Activated CD4-positive, alpha-beta memory T cell treated with anti-CD3 and anti-CD28 coated beads, Interleukin-2, amount 10 ng/mL, durations not matched to agents 7 days and 5 days (primary cell): ENCODE measurements at places on chromosomes 1 and 21. TPM values are rescaled to one million over a fixed set of nuclear protein-coding genes. Genes with fewer than 3 reads are reported as not detected.
A peak's percentile ranks its signal among the peaks of the same experiment; 100 is the strongest.

DNA sequence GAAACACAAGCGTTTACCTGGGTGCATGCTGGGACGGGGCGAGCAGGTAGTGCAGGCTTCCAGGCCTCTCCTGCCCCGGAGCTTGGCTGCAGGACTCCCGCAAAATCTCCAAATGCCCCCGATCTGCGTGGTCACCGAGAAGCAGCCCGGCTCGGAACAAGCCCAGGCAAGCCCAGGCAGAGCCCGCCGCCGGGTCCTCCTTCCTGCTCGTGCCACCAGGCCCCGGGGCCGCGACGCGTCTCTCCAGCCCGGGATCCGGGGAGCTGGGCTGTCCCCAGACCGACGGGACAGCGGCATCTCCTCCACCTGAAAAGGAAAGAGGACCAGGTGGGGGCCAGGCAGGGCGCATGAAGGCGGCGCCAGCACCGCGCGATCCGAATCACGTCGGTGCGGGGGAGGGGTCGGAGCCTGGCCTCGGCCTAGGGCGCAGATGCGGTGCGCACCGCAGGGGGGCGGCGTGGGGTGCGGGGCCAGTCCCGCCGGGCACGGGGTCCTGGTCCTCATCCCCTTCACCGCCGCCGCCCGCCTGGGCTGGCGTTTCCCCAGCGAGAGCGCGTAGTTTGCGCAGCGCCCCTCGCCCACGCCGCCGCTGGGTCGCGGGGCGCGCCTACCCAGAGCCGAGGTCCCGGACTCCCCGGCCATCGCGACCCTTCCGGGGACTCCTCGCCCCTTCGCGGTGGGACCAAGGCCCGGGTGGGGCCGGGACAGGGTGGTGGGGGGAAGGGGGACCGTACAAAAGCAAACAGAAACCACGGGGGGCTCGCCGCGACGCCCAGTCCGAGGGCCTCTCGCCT is 52.4 kb upstream of the H6PD start:
- peak overlapping the region; percentile 81 for H3K4me3 ChIP-seq
- H3K36me3 ChIP-seq, result peaks cover 6% of the 10 kb centered on the region
- H3K4me1 ChIP-seq, result peaks cover 27% of the 10 kb centered on the region

GRCh38 chr1:32350785-32351398 is 11.4 kb downstream of the FAM229A start:
- peak overlapping the region; percentile 67 for H3K27ac ChIP-seq
- H3K36me3 ChIP-seq, result no peaks in the 10 kb centered on the region
- DNase-seq, result no peak

GRCh38 chr21:44967082-44968047 is 27.5 kb downstream of the SLX9 start:
- H3K36me3 ChIP-seq, result peaks cover 37% of the 10 kb centered on the region
- H3K4me1 ChIP-seq, result peaks cover 48% of the 10 kb centered on the region
- DNase-seq, result no peak
- H3K27ac ChIP-seq, result no peak overlapping the region

KCNA2 gene
- total RNA-seq, result 6.6 TPM

ERRFI1 gene
- 1.0 TPM for total RNA-seq

GRCh38 chr21:41630249-41630648 is 122.3 kb upstream of the TMPRSS2 start:
- peaks cover 12% of the 10 kb centered on the region for H3K27me3 ChIP-seq
- DNase-seq, result no peak
- H3K4me3 ChIP-seq, result no peak overlapping the region
- H3K27ac ChIP-seq, result no peak overlapping the region

AIRE gene
- total RNA-seq, result 0.58 TPM

PGLYRP3 gene
- total RNA-seq, result not detected

DNA sequence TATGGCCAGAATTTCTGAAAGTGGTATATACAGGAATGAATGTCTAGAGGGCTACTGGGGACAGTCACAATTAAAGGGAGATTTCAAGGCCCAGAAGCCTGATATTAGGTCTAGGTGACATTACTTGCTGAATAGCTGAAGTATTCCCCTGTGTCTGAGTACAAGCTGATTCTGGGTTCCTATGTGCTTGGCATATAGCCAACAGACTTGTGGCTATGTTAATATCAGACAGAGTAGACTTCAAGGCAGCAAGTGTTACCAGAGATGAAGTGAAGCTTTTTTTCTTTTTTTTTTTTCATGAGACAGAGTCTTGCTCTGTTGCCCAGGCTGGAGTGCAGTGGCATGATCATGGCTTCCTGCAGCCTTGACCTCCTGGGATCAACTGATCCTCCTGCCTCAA is 8.3 kb downstream of the TTC4 start:
- H3K27me3 ChIP-seq, result no peaks in the 10 kb centered on the region
- no peak overlapping the region for H3K27ac ChIP-seq
- DNase-seq, result no peak
- H3K36me3 ChIP-seq, result peaks cover 61% of the 10 kb centered on the region
- H3K4me1 ChIP-seq, result peaks cover 3% of the 10 kb centered on the region

GRCh38 chr21:17045214-17045853 is 467.5 kb upstream of the CXADR start:
- DNase-seq, result no peak
- H3K27ac ChIP-seq, result no peak overlapping the region
- no peak overlapping the region for H3K4me3 ChIP-seq
- no peaks in the 10 kb centered on the region for H3K4me1 ChIP-seq
- H3K36me3 ChIP-seq, result no peaks in the 10 kb centered on the region
- H3K27me3 ChIP-seq, result no peaks in the 10 kb centered on the region

MPZ gene
- total RNA-seq, result 8.1 TPM

DNA sequence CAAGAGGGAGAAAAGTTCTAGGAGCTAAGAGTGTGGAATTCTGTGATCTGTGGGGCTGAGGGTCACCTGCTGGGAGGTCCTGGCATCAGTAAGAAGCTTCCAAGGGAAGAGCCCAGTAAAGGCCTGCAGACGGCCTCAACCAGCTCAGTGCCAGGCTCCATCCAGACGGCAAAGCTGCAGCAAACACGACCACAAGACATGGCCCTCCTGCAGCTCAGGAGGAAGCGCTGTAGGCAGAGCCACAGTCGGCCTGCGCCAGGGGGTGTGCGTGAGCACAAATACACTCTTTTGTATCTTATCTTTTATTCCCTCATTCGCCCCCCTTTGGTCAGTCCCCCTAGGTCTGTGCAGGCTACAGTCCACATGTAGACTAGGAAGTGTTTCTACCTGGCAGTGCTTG is 13.4 kb downstream of the C1orf174 start:
- H3K27ac ChIP-seq, result no peak overlapping the region
- H3K36me3 ChIP-seq, result peaks cover 48% of the 10 kb centered on the region
- DNase-seq, result no peak
- no peak overlapping the region for H3K4me3 ChIP-seq
- peaks cover 29% of the 10 kb centered on the region for H3K4me1 ChIP-seq

- H3K27me3 ChIP-seq, result no peaks in the 10 kb centered on the region
- no peak overlapping the region for H3K4me3 ChIP-seq
- no peak overlapping the region for H3K27ac ChIP-seq
- peaks cover 7% of the 10 kb centered on the region for H3K36me3 ChIP-seq
- peaks cover 17% of the 10 kb centered on the region for H3K4me1 ChIP-seq
- DNase-seq, result no peak
Measured at GRCh38 chr1:179077396-179077795, 4.5 kb upstream of the TOR3A start.

DNA sequence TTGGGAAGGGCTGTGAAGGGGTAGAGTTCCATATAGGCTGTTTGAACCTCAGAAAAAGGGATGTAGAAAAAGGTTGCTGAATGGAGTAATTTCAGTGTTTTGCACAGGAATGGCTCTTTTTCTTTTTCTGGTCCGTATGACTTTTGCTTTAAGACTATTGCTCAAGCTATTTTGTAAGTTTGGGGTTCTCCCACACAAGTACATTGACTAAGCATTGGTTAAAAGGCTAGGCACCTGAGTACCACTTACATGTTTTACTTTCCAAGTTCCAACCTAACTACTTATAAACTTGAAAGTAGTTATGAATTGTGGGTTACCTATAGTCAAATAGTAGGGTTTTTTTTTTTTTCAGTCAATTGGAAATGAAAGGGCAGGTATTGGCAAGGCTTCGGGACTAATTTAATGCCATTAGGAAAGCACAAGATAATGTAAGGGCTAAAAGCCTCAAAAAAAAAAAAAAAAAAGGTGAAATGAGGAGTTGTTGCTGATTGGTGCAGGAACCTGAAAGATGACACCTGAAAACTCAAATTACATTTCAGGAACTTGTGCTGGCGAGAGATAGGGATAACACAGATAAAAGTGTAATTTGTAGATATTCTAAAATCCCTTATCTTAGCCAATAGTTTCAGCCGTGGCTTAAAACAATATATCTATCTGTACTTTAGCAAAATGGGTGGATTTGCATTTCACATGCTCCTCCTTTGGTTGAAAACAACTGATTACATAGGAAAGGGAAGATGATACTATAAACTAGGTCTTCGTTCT is 209.5 kb downstream of the RPS6KC1 start:
- no peak for DNase-seq
- no peak overlapping the region for H3K27ac ChIP-seq
- H3K4me3 ChIP-seq, result no peak overlapping the region
- no peaks in the 10 kb centered on the region for H3K4me1 ChIP-seq

- no peak overlapping the region for H3K4me3 ChIP-seq
- H3K27ac ChIP-seq, result no peak overlapping the region
- peaks cover 10% of the 10 kb centered on the region for H3K4me1 ChIP-seq
- no peaks in the 10 kb centered on the region for H3K27me3 ChIP-seq
- DNase-seq, result peak; percentile 66
Measured at GRCh38 chr1:45018599-45019230, 6.7 kb downstream of the UROD start.

STK40 gene
- 75.2 TPM for total RNA-seq

- no peaks in the 10 kb centered on the region for H3K4me1 ChIP-seq
- H3K27me3 ChIP-seq, result no peaks in the 10 kb centered on the region
- H3K36me3 ChIP-seq, result no peaks in the 10 kb centered on the region
- no peak overlapping the region for H3K27ac ChIP-seq
- peak; percentile 17 for DNase-seq
Measured at GRCh38 chr1:119582801-119583200, 65.3 kb downstream of the ZNF697 start.

FMO2 gene
- not detected for total RNA-seq

MFAP2 gene
- 0.25 TPM for total RNA-seq

- H3K4me3 ChIP-seq, result no peak overlapping the region
- no peaks in the 10 kb centered on the region for H3K36me3 ChIP-seq
- DNase-seq, result no peak
- no peak overlapping the region for H3K27ac ChIP-seq
Measured at GRCh38 chr21:14866859-14867765, 197.7 kb downstream of the NRIP1 start.

DNALI1 gene
- total RNA-seq, result 0.13 TPM

DNA sequence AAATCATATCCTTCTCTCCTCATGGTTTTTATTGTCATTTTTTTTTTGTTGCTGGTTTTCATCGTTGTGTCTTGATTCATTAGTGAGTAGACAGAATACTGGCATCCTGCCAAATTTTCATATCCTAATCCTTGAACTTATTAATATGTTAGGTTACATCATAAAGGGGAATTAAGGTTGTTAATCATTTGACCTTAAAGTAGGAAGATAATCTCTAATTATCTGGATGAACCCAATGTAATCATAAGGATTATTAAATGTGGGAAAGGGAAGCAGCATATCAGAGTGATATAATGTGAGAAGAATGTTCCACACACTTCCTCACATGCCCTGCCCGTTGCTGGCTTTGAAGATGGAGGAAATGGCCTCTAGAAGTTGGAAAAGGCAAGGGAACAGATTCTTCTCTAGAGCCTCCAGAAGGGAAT is 299.7 kb downstream of the HMCN1 start:
- no peaks in the 10 kb centered on the region for H3K36me3 ChIP-seq
- H3K4me3 ChIP-seq, result no peak overlapping the region
- H3K27me3 ChIP-seq, result no peaks in the 10 kb centered on the region
- H3K27ac ChIP-seq, result no peak overlapping the region
- DNase-seq, result no peak

DNA sequence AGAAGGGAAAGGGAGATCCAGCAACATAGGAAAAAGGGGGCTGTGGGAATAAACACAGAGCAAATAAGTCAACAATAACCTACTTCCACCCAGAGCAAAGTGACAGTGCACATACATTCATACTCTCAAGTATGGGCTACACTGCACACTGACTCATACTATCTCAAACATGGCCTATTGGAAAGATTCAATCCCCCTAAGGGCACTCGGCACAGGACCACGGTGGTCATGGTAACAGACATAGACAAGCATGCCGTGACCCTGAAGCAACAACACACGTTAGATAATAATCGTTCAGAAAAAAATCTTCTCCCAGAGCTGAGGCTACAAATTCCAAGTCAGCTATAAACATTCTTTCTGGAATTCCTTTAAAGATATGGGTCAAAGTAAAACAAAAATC is 16.8 kb upstream of the JAK1 start:
- H3K27ac ChIP-seq, result no peak overlapping the region
- H3K4me3 ChIP-seq, result no peak overlapping the region
- no peaks in the 10 kb centered on the region for H3K36me3 ChIP-seq
- DNase-seq, result no peak
- peaks cover 9% of the 10 kb centered on the region for H3K4me1 ChIP-seq
- H3K27me3 ChIP-seq, result peaks cover 2% of the 10 kb centered on the region

- no peaks in the 10 kb centered on the region for H3K27me3 ChIP-seq
- peak; percentile 22 for DNase-seq
- H3K36me3 ChIP-seq, result peaks cover 15% of the 10 kb centered on the region
- H3K4me1 ChIP-seq, result peaks cover 49% of the 10 kb centered on the region
Measured at GRCh38 chr1:8477166-8477982, 159.5 kb downstream of the SLC45A1 start.

KCNH1 gene
- not detected for total RNA-seq

AGTRAP gene
- total RNA-seq, result 57.3 TPM

GIPC2 gene
- total RNA-seq, result 0.15 TPM

- no peaks in the 10 kb centered on the region for H3K36me3 ChIP-seq
- H3K27ac ChIP-seq, result no peak overlapping the region
- peaks cover 4% of the 10 kb centered on the region for H3K4me1 ChIP-seq
- no peak for DNase-seq
Measured at GRCh38 chr1:233421293-233421692, 93.8 kb downstream of the MAP3K21 start.

- peaks cover 4% of the 10 kb centered on the region for H3K36me3 ChIP-seq
- H3K4me1 ChIP-seq, result no peaks in the 10 kb centered on the region
- H3K4me3 ChIP-seq, result no peak overlapping the region
- DNase-seq, result no peak
- no peaks in the 10 kb centered on the region for H3K27me3 ChIP-seq
- no peak overlapping the region for H3K27ac ChIP-seq
Measured at GRCh38 chr21:42554251-42554961, 40.8 kb downstream of the SLC37A1 start.

LORICRIN gene
- not detected for total RNA-seq

DNA sequence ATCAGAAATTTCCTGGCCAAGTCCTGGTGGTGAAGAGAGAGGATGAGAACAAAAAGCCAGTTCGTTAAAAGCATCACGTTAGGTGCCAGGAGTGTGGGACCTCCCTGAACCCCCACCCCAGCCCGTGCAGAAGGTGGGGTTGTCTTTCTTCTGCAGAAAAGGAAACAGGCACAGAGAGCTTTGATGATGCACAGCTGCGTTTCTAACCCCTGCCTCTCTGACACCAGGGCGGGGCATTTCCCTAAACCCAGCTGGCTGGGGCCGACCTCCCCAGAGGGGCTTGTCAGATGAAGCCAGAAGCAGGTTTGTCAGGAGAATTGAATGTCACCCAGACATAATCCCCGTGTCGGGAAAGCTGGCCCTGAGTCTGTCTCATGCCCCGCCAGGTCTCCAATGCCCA is 189.3 kb upstream of the EDN2 start:
- peaks cover 5% of the 10 kb centered on the region for H3K36me3 ChIP-seq
- peaks cover 98% of the 10 kb centered on the region for H3K4me1 ChIP-seq
- H3K27me3 ChIP-seq, result no peaks in the 10 kb centered on the region
- H3K27ac ChIP-seq, result peak overlapping the region; percentile 98
- H3K4me3 ChIP-seq, result peak overlapping the region; percentile 54

MXRA8 gene
- total RNA-seq, result 0.18 TPM

CLCNKA gene
- 0.20 TPM for total RNA-seq

GRCh38 chr1:110086961-110087360 is 16.5 kb upstream of the ALX3 start:
- DNase-seq, result no peak
- no peaks in the 10 kb centered on the region for H3K36me3 ChIP-seq
- peaks cover 56% of the 10 kb centered on the region for H3K27me3 ChIP-seq
